ENCODE measurements at places on chromosomes 6 and 20.

GRCh38 chr6:137259349-137259748 lies 40.2 kb upstream of the IFNGR1 start:
- DNase-seq = no peak

GRCh38 chr20:432208-432607 lies 24.1 kb downstream of the RBCK1 start:
- DNase-seq = no peak

GRCh38 chr6:121677571-121677970 lies 242.1 kb downstream of the GJA1 start:
- no peak for DNase-seq

GRCh38 chr20:49043000-49043399 lies 3.1 kb upstream of the CSE1L start:
- no peak for DNase-seq

GRCh38 chr6:31736021-31736767 lies at the start of gene CLIC1:
TSS of gene CLIC1 (minus strand) at chr6:31736530. CDS start at chr6:31736300, 230 bp downstream.
- DNase-seq = no peak

DNA sequence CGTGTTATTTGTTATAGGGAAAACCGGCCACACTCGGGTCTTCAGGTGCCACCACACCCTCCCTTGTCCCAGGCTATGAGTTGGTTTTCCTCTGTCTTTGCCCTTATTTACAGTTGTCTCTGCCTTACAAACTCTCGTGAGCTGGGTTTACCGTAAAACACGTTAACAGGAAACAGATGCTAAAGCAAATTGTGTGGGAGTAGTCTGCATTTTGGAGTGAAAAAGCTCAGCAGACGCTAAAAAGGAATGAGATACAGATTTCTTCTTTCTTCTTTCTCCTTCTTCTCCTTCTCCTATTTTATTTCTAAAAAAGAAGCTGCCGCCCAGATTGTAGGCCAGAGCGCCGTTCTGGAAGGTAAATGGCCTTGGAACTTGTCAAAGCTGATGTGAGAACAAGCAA lies 51.9 kb downstream of the APCDD1L start:
- no peak for DNase-seq

GRCh38 chr6:129269076-129269475 lies 386.1 kb downstream of the LAMA2 start:
- DNase-seq = no peak

DNA sequence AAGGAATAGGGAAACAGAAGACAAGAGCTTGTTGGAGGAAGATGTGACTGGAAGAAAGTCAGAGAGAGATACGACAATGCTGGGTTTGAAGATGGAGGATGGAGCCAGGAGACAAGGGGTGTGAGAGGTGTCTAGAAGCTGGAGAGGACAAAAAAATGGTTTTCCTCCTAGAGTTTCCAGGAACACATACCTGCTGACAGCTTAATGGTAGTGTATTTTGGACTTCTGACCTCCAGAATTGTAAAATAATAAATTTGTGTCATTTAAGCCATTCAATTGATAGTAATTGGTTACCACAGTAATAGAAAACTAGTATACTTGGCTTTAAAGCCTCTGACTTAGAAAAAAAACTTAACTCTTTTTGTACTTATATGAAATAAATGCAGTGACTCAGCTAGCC lies 3.6 kb downstream of the AIG1 start:
- no peak for DNase-seq

- no peak for DNase-seq
Measured at GRCh38 chr6:6486595-6486994, 101.9 kb upstream of the LY86 start.

DNA sequence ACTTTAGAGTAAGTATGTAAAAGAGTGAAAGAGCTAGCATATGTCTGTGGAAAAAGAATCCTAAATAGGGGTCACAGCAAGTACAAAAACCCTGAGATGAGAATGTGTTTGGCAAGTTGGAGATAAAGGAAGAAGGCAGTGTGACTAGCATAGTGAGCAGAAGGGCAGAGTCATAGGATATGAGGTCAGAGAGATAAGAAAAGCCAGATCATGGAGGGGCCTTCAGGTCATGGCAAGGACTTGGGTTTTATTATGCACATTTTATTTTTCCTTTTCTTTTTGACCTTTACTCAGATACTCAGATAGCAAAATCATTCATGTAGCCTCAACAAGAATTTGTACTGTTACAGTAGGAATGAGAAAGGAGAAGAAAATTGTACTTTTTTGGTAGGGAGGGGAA lies 138.0 kb downstream of the GJA1 start:
- no peak for DNase-seq

- no peak for DNase-seq
Measured at GRCh38 chr6:1228754-1229191, 83.1 kb upstream of the FOXQ1 start.

DNA sequence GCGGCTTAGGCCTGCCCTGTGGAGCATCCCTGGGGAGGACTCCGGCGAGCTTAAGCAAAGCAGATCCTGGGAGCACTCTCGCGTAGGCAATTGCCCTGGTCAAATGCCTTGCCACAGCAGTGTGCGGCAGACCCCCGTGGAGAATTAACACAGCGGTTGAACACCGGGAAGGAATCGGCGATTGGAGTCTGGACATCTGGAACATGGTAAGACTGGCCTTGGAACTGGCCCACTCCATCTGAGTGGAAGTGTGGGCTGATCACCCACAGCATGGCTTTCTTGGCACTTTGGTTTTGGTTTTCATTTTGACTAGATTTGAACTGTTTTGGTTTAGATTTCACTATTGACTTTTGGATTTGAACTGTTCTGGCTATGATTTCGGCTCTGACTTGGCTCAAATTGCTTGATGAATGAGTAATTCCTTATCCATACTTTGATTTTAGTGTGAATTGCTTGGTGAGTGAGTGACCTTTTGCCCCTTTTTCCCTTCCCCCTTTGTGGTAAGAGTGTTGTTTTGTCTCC lies 300.7 kb downstream of the RNGTT start:
- no peak for DNase-seq

DNA sequence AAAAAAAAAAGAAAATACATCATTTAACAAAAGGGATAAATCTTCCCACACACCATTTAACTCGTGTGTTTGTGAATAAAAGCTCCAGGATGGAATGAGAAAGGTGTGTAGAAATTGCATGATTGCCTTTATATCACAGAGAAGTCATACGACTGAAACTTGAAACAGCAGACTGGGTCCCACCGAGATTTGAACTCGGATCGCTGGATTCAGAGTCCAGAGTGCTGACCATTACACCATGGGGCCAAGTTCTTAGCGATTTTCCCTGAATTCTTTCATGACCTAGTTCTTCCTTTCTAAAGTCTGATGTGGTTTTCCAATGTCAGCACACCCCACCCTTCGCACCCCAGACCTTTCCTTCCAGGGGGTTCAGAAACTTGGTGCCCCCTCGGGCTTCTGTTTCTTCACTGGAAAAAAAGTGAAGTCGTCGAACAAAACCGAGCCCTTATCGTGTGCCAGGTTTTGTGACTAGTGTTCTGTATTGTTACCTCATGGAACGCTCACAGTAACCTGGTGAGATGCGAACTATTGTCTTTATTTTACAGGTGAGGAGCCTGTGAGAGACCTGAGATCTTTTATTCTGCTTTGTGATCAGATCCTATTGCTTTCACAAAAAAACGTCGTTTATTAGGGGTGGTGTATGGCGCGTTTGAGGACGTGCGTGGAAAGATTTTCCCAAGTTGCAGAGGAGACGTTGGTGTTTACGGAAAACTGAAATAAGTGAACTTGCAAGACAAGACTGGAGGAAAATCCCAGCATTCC lies 120.8 kb downstream of the OR2B2 start:
- peak; percentile 61 for DNase-seq

DNA sequence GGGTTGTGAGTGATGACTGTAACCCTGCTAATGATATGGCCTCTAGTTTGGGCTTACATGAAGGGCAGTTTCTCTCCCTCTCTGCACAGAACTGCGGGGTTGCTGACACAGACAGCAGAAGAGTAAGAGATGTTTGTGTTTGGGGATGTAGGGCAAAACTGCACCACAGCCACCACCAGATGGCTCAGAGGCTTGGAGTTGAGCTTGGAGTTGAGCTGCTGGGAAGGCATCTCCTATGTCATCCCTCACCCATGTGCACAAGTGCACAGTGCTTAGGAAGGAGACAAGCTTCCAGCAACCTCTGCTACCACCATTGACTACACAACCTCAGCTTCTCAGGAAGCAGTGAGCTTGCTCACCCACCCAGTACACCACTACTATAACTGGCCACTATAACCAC lies 303.9 kb upstream of the DEFB112 start:
- DNase-seq = no peak

Data from NCI-H2081 treated with DMSO at 0.1 percent for 48 hours (cell line).